ENCODE measurements at places on chromosomes 4 and X.

GRCh38 chrX:82058728-82059127 lies 856.8 kb downstream of the SH3BGRL start:
- DNase-seq, result no peak

DNA sequence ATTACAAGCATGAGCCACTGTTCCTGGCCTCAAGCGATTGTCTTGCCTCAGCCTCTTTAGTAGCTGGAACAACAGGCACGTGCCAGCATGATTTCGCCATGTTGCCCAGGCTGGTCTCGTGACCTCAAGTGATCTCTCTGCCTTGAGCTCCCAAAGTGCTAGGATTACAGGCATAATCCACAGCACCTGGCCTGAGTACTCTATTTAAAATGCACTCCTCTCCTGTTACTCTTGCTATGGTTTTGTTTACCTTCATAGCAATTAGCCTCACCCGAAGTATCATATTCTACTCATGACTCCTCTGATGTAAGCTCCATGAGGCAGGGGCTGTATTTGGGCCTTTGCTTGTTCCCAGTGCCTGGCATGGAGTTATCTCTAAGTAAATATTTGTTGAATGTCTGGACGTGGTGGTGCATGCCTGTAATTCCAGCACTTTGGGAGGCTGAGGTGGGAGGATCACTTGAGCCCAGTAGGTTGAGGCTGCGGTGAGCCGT lies 92.5 kb upstream of the SLC34A2 start:
- DNase-seq, result no peak

GRCh38 chr4:105808750-105809041 lies 86.6 kb upstream of the NPNT start:
- DNase-seq, result no peak

- no peak for DNase-seq
Observed at GRCh38 chrX:40444798-40445496, 135.8 kb upstream of the ATP6AP2 start.

DNA sequence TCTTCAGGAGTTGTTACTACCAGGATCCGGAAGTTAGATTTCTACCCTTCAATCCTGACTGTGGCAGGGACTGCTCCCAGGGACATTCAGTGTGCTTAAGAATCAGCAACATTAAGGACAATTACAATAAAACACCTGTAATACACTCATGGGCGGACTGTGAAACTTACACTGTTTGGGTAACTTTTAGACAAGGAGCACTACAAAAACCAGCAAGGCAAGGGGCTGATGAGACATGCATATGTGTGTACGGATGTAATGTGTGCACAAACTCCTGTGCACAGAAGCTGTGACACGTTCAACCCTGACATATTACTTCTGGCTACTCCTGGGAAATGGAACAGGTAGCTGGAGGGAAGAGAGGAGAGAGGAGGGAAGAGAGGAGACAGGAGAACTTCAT lies 75.8 kb downstream of the FAT1 start:
- DNase-seq, result no peak

DNA sequence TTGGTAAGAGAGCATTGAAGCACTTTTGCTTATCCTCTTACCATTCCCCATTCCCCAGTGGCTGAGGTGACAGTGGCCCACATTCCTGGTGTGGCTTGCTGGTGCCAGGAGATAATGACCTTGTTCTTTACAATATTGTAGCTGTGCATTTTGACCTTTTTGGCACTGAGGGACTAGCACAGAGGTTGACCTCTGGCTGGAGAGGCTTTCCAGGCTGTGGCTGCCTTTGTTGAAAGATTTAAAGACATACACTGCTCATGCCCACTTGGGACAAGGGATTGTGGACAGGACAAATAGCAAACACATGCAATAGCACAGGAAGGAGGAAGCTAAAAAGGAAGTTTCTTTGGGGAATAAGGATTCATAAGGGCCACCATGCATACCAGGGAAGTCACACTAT lies 65.4 kb downstream of the ARHGEF9 start:
- DNase-seq, result no peak

GRCh38 chr4:184513802-184514120 lies 39.4 kb upstream of the IRF2 start:
- DNase-seq, result no peak

GRCh38 chrX:122272011-122272410 lies 912.1 kb upstream of the GRIA3 start:
- no peak for DNase-seq

GRCh38 chr4:25174674-25175073 lies 14.4 kb upstream of the SEPSECS start:
- no peak for DNase-seq

DNA sequence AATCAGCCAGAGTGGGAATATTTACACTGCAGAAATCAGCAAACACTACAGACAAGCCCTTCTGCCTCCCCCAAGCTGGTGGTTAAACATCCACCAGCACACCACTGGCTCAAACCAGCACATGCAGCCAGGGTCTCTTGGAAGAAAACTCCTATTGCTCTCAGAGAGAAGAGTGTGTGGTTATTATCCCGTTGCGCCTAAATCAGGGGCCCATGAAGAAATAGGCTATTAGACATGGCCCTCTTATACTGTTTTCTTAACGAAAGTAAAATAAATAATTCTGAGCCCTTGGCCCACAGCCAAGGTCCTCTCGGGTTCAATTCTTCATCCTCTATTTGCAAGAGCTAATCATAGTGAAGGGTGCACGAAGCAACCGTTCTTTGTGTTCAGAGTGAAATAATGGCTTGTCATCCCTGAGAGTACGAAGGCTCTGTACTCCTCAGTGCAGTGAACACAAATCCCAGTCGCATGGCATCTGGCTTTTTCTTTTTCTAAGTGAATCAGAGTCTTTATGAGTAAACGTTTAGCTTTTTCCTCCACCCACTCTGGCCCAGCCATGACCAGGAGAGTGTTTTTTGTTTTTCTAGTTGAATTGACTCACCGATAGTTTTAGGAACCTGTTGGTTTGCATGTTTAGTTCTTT lies 33.4 kb upstream of the RBM47 start:
- DNase-seq, result peak; percentile 52

GRCh38 chr4:35772291-35772690 lies 472.0 kb downstream of the ARAP2 start:
- no peak for DNase-seq

GRCh38 chr4:105058177-105058812 lies 88.4 kb upstream of the TET2 start:
- no peak for DNase-seq

DNA sequence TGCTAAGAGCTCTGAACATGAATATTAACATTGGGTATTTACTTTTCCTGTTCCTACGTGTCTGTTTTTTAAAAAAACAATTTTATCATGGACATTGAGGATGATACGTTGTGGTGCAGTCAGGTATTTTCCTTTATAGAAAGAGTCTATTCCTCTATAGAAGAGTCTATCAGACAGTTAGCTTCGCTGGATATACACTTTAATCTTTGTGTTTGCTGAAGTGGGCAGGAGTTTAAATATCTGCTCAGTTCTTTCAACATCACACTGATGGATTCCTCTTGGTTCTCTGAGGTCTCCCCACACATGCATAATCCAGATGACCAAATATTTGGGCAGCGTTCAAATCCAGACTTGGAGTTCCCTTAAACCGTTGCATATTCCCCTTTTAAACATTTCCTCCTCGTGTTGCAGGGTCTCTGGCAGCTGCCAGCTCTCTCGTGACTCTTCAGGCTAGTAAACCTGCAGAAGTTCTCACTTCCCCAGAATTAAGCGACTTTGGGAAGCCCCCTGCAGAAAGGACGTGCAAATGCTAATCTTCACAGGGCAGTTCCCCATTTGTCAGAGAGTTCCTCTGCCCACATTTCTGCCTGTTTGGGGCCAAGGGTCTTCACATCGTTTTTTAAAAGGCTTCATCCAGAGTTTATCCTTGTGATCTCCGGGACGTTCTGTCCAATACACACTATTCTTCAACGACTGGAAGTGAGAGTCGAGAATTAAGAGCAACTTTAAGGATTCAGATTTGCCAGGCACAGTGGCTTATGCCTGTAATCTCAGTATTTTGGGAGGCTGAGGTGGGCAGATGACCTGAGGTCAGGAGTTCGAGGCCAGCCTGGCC lies 20.5 kb upstream of the DHRSX start:
- no peak for DNase-seq

GRCh38 chr4:10728016-10728415 lies 43.4 kb upstream of the CLNK start:
- DNase-seq, result no peak

- DNase-seq, result no peak
Observed at GRCh38 chr4:53591372-53591892, at the start of gene LNX1. Gene LNX1, minus strand, starts transcription at chr4:53591486. Its CDS starts 17,484 bp downstream, at chr4:53574002.

- peak; percentile 33 for DNase-seq
Observed at GRCh38 chrX:123731258-123731986, 1.4 kb downstream of the THOC2 start.

DNA sequence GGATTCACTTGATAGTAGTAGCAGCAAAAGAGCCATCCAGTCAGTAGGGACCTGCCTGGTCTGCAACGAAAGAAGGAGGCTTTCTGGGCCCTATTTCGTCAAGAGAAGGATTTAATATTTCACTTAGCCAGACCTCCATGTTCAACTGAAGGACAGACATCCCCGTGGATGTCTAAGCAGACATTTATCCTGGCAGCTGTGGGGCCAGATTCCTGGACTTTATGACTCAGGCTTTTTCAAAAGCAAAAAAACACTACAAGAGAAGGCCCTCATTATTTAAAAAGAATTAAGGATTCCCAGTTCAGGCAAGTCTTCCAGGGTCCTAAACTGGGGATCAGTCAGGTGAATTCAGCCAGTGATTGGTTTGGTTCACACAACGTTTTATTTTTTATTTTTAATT lies 88.5 kb upstream of the TSPAN5 start:
- no peak for DNase-seq

GRCh38 chr4:40924096-40924792 lies 174.5 kb downstream of the NSUN7 start:
- peak; percentile 95 for DNase-seq

GRCh38 chr4:84501721-84502267 lies 2.7 kb upstream of the NKX6-1 start:
- DNase-seq, result no peak

GRCh38 chr4:184688447-184688846 lies 38.9 kb downstream of the PRIMPOL start:
- peak; percentile 36 for DNase-seq

- no peak for DNase-seq
Observed at GRCh38 chr4:104138116-104138515, 356.6 kb downstream of the CXXC4 start.

- DNase-seq, result no peak
Observed at GRCh38 chr4:64465263-64465662, 56.0 kb upstream of the TECRL start.

- no peak for DNase-seq
Observed at GRCh38 chr4:89353514-89353913, 45.9 kb upstream of the GPRIN3 start.

GRCh38 chr4:100979736-100980135 lies 367.6 kb downstream of the PPP3CA start:
- no peak for DNase-seq

GRCh38 chrX:43474321-43474720 lies 181.8 kb upstream of the MAOA start:
- no peak for DNase-seq

DNA sequence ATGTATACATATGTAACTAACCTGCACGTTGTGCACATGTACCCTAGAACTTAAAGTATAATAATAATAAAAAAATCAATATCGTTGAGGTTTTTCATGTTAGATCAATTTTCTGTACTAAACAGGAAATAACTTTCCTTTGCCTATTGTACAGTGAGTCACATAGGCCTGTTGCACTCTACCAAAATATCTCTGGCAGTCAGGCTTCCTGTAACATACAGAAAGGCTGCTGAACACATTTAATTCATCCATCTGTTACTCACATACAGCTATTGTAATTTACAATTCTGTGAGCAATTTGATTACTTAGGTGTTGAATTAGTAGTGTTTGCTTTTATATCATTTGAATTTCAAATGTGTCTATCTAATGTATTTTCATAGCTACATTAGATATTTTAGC lies 427.8 kb downstream of the TMA16 start:
- no peak for DNase-seq

All from stimulated activated CD8-positive, alpha-beta memory T cell treated with anti-CD3 and anti-CD28 coated beads, Interleukin-4, amount 100 ng/mL, for 48 hours (primary cell).